Fibroblast of skin of scalp (primary cell): ENCODE measurements at places on chromosomes 11 and 22.
A peak's percentile ranks its signal among the peaks of the same experiment; 100 is the strongest.

GRCh38 chr11:7547687-7548086 is 33.9 kb downstream of the PPFIBP2 start:
- no peak for DNase-seq

DNA sequence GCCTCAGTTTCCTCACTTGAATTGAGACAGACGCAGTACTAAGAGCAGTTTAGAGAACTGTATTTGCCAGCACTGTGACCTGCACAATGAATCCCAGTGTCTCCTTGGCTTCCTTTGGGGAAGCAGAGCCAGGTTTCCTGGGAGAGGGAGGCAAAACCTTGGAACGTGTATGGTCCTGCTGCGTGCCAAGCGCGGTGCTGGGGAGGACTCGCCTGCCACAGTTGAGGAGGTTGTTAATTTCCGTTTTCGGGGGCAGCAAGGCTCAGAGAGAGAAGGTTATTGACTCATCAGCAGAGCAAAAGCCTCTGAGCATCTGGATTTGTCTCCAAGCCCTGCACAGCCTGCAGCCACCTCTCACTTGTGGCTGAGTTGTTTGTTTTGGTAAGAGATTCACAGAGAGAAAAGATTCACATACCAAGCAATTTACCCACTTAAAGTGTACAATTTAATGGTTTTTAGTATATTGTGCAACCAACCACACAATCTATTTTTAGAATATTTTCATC is 10.8 kb downstream of the SYT12 start:
- peak; percentile 98 for DNase-seq

GRCh38 chr11:107665018-107665417 is 46.8 kb downstream of the SLN start:
- peak; percentile 12 for DNase-seq

DNA sequence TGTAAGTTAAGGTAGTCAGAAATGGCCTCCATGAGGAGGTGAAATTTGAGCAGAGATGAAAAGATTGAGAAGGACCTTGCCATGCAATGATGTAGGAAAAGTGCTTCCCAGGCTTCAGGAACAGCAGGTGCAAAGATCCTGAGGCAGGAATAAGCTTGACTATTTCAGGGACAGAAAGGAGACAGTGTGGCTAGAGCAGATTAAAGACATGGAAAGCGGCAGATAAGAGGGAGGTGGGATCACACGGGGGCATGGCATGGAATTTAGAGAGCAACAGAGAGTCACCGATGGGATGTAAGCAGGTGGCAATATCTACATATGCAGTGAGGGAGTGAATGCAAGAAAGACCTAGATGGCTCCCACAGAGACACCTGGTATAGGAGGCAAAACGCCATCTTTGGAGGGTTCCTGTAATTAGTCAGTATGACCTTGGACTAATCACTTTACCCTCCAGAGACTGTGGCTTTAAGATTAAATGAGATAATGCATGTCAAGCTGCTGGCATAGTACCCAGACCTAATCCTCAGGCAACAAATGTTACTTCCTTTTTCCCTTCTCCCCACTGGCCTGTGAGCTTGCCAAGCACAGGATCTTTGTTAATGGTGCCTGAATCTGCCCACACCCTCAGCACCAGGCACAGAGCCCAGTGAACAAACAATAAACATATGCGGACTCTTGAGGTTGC is 24.6 kb upstream of the ACER3 start:
- DNase-seq, result peak; percentile 53

- no peak for DNase-seq
Observed at GRCh38 chr11:43532041-43532440, 148.5 kb upstream of the HSD17B12 start.

DNA sequence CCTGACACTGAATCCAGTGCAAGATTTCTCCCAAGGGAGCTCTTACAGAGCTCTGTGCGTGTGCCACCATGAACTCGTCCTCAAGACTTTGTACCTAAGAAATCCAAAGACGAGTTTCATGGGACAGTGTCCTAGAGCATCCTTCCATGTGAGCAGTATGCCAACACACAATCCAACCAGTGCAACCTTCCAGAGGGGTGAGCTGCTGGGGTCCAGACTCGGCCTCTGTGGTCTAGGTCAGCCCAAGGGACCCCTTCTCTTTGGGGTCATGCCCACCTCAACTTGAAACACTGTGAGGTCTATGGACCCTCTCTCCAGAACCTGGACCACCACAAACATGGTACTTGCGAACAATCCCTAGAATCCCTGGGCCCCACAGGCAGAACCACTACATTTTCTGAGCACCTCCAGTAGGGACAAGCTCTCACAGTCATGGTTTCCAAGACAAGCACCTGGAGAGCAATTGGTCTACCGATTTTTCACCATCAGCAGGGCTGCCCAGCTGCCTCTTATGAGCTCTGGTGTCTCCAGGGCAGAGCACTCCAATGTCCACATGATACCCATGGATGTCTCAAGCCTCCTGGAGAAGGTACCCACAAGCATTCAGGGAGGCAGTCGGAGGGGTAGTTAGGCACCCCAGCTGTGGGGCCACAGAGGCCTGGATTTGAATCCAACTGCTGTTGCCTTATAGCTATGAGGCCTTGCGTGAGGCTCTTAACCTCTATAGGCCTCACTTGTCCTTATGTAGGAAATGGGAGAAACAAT is 7.7 kb downstream of the CHST1 start:
- no peak for DNase-seq

GRCh38 chr11:56624661-56625110 is 10.0 kb upstream of the OR5M1 start:
- DNase-seq, result peak; percentile 59

- no peak for DNase-seq
Observed at GRCh38 chr11:125025968-125026367, 37.1 kb upstream of the SLC37A2 start.

DNA sequence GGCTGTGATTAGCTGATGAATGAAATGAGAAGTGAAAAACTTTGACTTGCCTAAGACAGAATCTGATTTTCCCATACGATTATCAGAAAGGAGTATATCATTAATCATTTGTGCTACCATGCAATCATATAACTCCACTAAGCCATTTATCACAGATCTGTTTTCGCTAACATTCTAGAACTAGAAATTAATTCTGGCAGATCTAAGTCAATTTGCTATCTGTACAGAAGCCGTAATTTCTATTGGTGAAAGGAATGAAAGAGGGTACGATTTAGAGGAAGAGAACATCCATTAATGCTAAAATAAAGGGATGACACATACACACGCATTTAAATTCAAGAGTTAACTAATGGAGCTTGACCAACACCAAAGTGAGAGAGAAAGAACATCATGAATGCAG is 201.6 kb downstream of the SBF2 start:
- DNase-seq, result no peak

- DNase-seq, result no peak
Observed at GRCh38 chr11:20561915-20562314, 37.5 kb upstream of the SLC6A5 start.

- peak; percentile 98 for DNase-seq
Observed at GRCh38 chr11:64659417-64660144, 63.4 kb downstream of the NRXN2 start.

DNA sequence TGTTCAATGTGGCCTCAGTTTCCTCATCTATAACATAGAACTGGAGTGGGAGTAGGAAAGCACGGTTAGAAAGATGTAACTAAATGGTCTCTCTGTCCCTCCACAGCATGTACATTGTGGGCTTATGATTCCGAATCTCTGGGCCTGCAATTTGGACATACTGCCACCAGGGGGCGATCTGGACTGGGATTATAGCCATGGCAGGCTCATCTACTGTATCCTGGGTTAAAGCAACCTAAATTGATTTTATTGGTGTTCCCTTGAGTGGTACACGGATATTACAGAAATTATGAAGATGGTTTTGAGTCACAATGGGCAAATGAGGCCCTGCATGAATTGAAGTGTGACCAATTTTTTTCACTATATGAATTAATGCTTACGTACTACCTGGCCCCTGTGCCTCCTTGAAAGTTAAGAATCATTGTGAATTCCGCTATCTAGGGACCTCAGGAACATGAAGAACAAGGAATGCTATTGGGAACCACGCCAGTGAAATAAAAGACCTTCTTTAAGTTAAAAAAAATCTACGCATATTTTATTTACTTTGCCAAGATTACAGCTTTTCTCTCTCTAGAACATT is 32.9 kb downstream of the TST start:
- no peak for DNase-seq

GRCh38 chr11:107859459-107860239 is 1.1 kb upstream of the SLC35F2 start:
- peak; percentile 8 for DNase-seq

- no peak for DNase-seq
Observed at GRCh38 chr11:110338684-110339083, 42.3 kb upstream of the RDX start.

GRCh38 chr11:93622043-93622442 is 39.4 kb upstream of the CEP295 start:
- no peak for DNase-seq

DNA sequence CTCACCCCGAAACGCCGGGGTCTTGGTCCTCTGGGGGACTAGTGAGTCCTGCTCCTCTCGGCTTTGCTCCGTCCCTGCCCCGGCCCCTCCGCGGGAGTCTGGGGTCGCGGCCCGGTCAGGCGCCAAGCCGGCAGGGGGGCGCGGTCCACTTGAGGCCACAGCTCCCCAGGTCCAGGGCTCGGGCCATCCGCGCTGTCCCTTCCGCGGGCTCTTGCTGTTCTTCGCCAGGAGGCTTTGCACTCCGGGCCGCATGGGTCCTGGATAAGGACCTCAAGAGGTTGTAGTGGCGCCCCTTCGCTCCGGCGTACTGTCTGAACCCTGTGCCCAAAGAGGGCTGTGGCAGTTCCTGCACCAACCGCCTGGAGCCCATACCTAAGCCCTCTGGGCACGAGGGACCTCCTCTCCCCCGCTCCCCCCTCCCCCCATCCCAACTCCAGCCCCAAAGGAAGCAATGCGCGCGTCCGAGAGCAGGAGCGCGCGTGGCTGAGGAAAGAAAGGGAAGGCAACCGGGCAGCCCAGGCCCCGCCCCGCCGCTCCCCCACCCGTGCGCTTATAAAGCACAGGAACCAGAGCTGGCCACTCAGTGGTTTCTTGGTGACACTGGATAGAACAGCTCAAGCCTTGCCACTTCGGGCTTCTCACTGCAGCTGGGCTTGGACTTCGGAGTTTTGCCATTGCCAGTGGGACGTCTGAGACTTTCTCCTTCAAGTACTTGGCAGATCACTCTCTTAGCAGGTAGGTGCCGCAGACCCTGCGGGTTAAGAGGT is at the start of gene ADM:
ADM (plus strand) TSS at position 579 of the 767 bp plus-strand sequence. CDS start 628 bp downstream, outside the sequence.
- peak; percentile 99 for DNase-seq

- DNase-seq, result no peak
Observed at GRCh38 chr22:35685731-35686130, 31.9 kb upstream of the APOL5 start.

GRCh38 chr11:111846636-111847035 is 24.7 kb downstream of the ALG9 start:
- peak; percentile 34 for DNase-seq

DNA sequence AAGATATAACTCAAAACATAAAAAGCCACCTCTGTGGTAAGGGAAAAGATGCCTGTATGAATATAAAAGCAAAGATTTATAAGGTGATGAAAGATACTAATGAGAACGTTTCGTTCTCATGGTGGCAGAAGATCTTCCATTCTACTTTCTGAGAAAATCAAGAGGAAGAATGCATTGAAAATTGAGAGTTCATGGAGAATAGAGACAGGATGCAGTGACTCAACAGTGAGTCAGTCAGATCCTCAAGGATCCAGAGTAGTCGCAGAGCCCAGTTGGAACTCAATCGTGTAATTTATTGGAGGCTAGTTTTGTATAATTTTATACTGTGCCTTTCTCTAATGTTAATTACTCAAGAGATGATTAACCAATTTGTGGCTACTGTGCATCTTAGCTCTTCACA is 73.3 kb downstream of the ENTHD1 start:
- DNase-seq, result peak; percentile 85

- DNase-seq, result no peak
Observed at GRCh38 chr11:7021318-7021717, 1.0 kb downstream of the NLRP14 start.

GRCh38 chr11:68518191-68518590 is 57.6 kb downstream of the PPP6R3 start:
- no peak for DNase-seq

- peak; percentile 51 for DNase-seq
Observed at GRCh38 chr11:111878385-111878848, 548 bp downstream of the FDXACB1 start.

DNA sequence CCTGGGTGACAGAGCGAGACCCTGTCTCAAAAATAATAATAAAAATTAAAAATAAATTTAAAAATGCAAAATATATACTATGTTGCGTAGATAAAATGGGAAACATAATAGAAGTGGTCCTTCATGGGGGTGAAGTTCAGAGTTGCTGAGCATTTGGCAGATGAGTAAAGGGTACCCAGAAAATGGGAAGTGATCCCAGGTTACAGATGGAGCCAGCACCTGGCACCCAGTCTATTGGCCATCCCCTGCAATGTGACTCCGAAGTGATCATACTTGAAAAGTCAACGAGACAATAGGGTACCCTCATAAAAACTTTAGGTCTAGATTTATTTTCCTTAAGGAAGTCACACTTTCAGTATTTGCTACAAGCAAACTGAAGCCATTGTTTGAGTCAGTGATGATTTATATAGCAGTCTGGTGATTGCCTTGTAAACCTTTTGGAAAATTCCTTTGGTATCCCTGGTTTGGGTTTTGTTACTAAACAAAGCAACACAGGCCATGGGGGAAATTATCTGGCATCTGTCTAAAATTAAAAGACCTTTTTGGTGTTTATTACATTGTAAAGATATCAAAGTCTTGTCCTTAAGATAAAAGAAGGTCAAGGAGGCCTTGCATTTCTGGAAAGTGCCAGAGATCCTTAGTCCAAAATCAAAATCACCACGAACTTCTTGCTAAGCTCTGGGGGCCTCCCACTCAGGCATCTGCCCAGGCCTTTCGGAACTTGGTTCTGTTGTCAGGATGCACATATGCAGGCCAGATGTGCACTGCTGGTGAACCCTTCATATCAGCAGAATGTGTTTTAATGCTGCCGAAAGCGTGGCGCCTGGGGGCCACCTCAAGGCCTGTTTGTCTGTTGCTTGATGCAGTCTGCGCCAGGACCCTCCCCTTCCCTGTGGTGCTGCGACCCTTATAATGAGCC is 4.3 kb downstream of the SMARCB1 start:
- peak; percentile 29 for DNase-seq

DNA sequence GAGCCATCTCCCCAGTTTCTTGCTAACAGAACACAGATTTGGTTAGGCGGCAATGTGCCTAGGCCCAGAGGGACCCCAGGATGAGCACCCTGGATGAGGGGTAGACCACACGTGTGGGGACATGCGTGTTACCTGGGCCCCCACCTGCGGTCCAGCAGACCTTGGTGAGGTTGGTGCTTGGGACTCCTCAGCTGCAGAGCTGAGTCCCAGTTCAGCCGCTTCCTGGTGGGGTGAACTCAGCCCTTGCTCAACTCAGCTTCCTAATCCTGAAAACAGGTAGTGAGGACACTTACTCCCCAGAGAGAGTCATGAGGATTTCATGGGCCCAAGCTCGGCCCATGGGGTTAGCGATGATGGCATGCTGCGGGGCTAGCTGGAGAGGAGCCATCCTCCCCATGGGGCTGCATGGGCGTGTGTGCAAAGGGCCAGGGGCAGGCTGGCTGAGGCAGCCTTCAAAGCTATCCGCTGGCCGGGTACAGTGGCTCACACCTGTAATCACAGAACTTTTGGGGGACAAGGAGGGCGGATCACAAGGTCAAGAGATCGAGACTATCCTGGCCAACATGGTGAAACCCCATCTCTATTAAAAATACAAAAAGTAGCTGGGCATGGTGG is 46.9 kb upstream of the SHISAL1 start:
- no peak for DNase-seq

- DNase-seq, result peak; percentile 60
Observed at GRCh38 chr22:28344918-28345703, 334.5 kb downstream of the TTC28 start.

GRCh38 chr11:12683874-12684273 is 9.7 kb downstream of the TEAD1 start:
- DNase-seq, result no peak

GRCh38 chr11:75797116-75797515 is 17.9 kb upstream of the UVRAG start:
- no peak for DNase-seq
